Endothelial cell (in vitro differentiated cells): ENCODE measurements at places on chromosomes 4 and X. TPM values are rescaled to one million over a fixed set of nuclear protein-coding genes. Genes with fewer than 3 reads are reported as not detected.
A peak's percentile ranks its signal among the peaks of the same experiment; 100 is the strongest.

DNA sequence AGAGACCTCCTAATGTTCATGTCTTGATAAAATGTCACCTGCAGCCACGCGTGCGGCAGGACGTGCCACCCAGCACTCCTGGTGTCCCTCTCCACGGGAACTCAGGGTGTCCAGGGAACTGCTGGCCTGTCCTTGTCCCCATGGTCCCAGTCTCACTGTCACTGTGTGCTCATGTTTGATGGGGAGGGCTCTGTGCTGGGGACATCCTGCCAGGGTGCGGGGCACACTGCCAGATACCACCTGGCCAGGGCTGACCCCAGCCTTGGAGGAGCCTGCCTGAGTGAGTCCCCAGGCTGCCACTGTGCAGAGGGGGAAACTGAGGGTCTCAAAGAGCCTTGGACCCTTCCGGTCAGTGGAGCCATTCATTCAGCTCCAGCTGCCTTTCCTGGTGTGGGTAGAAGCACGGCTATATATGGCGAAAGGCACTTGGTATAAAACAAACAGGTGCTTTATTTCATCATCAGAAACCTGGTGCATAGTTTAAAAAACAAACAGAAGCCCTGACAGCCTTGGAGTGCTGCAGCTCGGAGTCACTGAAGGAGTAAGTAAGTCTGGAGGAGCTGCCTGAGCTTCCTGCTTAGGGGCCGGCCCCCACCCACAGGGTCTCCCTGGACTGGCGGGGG is 33.0 kb downstream of the NOP14 start:
- no peak for DNase-seq

DNA sequence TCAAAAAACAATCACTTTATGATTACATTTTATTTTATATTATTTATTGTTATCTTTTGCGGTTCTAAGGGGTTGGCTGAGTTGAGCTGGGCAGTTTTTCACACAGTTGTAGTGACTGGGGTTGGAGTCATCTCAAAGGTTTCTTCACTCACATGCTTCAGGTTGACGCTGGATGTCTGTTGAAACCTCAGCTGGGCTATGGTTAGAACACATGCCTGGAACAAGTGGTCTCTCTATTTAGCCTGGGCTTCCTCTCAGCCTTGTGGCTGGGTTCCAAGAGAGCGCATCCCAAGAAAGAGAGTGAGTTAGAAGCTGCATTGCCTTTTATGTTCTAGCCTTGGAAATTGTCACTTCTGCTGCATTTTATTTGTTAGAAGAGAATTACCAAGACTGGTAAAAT is 87.4 kb downstream of the CBLL2 start:
- no peak for DNase-seq

Gene MAGED4B
- 129 TPM for total RNA-seq

GRCh38 chr4:141896687-141897086 is 260.3 kb downstream of the IL15 start:
- no peak for DNase-seq

- no peak for DNase-seq
Measured at GRCh38 chr4:166924424-166924823, 309.9 kb downstream of the SPOCK3 start.

DNA sequence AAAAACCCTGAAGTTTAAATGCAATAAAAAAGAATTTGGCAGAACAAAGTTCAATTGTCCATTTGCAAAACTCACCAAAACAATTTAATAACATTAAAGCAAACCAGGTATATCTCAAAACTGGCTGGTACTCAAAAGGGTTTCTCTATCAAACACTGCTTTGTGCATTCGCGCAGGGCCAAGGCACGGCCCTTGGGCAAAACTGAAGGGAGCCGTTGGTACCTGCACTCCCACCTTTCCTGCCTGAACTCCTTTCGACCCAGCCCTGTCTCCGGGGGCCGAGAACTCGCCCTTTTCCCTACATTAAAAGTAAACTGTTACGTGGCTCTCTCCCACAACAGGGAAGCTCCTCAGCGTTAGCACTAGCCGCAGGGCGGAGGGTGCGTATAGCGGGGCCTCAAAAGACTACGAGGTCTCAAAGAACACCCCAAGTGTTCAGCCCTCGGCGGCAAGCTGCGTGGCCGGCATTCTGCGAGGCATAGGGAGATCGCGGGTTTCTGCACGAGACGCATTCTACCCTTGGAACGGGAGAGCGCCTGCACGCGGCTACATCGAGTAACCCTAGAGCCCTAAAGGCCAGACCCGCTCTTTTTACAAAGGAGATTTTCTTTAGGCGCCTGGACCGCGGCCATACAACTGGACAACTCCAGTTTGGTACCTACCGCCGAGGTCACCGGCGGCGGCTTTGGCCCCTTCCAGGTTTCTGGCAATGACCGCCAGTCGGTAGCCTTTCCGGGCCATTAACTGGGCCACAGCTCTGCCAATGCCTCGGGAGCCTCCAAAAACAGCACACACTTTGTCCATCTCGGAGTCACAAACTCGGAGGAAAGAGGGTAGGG is 550 bp downstream of the CBR4 start:
- peak; percentile 46 for DNase-seq

Gene MAGEA11
- total RNA-seq, result not detected

DNA sequence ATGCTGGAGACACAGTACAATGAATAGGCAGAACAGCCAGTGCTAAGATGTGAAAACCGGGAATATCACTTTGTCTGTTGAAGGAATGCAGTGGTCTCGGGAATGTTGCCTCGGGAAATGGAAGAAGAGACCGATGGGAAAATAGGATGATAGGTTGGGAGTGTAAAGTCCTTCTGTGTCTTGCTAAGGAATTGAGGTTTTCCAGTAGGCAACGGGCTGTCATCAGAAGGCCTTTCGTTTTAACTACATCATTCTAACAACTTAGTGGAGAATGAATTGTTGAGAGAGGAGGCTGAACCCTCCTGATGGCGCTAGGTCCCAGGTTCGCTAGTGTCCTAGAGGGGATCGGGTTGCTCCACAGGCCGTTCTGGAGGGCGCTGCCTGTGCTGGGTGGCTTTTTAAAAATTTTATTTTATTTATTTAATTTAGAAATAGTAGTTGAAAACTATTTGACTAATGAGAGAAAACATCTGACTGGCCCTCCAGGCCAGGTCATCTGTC is 730 bp downstream of the VBP1 start:
- DNase-seq, result no peak

Gene PAGE5
- total RNA-seq, result not detected

Gene CT83
- total RNA-seq, result not detected

GRCh38 chrX:133649651-133650050 is 234.4 kb upstream of the GPC4 start:
- DNase-seq, result no peak

DNA sequence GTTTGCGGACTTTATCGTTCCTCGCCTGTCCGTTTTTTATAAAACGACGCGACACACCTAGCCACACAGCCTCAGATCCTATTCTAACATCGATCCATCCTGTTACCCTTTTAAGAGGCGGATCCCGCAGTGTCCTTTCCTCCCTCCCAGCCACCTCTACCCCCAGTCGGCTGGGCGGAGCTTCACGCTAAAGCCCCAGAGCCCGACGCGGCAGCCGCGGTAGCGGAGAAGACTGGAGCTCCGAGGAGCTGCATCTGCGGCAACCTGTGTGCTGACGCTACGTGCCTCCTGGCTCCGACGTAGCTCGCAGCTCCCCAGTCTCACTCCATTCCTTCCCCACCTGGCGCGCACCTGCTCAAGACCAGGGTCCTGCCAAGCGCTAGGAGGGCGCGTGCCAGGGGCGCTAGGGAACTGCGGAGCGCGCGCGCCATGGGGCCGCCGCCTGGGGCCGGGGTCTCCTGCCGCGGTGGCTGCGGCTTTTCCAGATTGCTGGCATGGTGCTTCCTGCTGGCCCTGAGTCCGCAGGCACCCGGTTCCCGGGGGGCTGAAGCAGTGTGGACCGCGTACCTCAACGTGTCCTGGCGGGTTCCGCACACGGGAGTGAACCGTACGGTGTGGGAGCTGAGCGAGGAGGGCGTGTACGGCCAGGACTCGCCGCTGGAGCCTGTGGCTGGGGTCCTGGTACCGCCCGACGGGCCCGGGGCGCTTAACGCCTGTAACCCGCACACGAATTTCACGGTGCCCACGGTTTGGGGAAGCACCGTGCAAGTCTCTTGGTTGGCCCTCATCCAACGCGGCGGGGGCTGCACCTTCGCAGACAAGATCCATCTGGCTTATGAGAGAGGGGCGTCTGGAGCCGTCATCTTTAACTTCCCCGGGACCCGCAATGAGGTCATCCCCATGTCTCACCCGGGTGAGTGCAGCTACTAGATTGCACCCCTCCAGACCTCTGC is at the start of gene RNF128:
RNF128 (plus strand) TSS at position 217 of the 953 bp plus-strand sequence; CDS start at position 430, 213 bp downstream.
- DNase-seq, result peak; percentile 46

- DNase-seq, result no peak
Measured at GRCh38 chr4:155722816-155723499, 35.9 kb upstream of the GUCY1B1 start.

DNA sequence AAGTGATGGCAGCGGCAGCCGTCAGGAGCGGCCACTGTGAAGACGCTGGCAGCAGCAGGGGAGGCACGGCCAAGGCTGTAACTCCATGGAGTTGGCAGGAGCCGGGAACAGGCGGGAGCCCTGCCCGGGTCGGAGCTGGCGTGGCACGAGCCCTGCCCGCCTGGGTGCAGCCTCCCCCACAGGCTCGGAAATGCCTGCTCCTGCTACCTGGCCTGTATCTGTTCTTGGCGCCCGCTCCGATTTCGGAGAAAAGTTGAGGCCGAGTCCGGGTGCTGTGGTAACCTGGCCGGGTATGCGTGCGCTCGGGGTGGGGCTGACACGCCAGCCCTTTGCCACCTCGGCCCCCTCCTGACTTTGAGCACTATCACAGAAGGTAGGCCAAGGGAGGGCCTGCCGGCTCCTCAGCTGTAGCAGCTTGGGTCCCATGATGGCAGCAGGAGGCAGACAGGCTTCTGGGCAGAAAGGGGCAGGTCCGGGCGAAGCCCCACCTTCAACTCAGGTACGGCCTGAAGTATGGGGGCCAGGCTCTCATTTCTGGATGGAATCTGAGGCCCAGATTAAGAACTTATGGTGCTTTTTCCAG is 51.2 kb upstream of the SHISA3 start:
- no peak for DNase-seq

DNA sequence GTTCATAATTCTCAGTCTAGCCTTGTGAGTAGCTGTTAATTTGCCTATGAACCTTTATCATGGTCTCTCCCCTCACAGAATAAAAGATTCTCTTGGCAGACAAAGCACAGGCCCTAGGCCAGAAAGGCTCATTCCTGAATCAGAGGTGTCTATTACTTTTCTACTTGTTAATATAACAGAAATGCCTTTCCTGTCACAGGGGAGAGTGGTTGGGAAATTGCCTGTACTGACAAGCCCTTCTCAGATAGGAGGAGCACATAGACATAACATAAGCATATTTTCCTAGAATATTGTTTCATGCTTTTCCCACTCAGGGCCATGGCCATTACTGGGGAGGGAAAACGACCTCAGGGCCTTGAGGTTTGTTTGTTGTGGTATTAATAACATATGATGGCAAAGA is 308.3 kb downstream of the BMPR1B start:
- no peak for DNase-seq

Gene NAP1L2
- 11.5 TPM for total RNA-seq

DNA sequence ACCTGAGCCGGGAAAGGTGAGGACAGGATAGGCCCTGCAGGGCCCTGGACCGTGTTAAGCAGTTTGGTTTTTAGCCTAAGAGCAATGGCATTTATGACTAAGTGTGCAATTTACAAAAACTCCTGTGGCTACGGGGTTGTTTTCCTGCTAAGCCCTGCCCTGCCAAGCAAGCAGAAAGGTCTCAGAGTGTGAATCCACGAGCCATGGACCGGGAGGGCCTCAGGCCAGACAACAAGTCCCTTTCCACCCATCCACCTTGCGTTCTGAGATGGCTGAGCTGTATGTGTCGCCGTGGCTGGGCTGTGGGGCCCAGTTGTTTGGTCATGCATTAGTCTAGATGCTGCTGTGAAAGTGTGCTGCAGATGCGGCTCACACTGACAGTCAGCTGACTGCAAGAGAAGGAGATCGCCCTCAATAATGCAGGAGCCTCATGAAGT is 33.9 kb upstream of the AFAP1 start:
- no peak for DNase-seq

Gene KDR
- total RNA-seq, result 924 TPM

Gene TCEAL7
- total RNA-seq, result 23.7 TPM

GRCh38 chr4:43525646-43526045 is 633.1 kb downstream of the GRXCR1 start:
- no peak for DNase-seq

Gene BMX
- total RNA-seq, result 0.74 TPM

- no peak for DNase-seq
Measured at GRCh38 chr4:9745782-9746181, 35.7 kb upstream of the DRD5 start.

DNA sequence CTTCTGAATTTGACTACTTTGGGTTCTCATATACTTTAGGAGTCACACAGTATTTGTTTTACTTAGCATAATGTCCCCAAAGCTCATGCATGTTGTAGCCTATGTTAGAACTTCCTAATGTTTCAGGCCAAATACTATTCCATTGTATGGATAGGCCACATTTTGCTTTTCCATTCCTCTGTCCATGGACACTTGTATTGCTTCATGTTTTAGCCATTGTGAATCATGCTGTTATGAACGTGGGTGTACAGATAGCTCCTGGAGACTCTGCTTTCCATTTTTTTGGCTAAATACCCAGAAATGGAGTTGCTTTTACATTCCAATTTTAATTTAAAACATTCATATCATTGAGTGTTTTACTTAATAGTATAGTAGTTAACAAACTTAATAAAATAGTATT is 54.5 kb downstream of the HTT start:
- DNase-seq, result no peak

Gene SPANXN3
- total RNA-seq, result not detected

DNA sequence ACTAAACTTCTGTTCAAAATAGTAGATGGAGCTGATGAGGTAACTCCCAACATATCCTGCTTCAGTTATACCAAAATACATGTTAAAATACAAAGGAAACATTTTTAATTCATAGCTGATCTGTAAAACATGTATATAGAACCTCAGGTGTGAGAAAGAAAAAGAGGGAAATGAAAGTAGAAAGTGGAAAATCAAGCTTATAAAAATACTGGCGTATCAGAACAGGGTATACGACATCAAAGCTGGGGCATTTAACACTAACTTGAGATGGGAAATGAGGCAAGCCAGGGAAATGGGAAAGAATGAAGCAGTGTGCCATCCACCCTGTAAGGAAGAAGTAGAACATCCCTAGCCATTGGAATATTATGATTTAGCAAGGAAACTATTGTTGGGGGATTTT is 767.5 kb downstream of the DMD start:
- no peak for DNase-seq

Gene SLC2A9
- total RNA-seq, result 0.72 TPM

DNA sequence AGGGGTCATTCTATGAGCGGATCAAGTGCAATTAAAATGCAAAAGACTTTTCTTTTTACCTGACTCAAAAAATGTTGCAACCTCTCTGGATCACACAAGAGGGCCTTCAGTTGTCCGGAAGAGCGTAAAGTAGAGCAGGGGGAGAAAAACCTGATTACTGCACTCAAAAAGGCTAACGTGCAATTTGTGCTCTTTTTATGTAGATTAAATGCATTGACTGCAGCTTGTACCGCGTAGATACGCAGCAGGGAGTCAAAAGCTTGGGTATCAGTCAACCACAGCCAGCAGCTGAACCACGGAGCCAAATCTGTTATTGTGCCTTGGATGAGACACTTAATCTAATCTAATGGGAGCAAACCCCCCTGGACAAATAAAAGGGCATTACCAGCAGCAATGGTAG is 107.3 kb upstream of the RAI2 start:
- no peak for DNase-seq

GRCh38 chr4:95017305-95018064 is 259.7 kb downstream of the BMPR1B start:
- DNase-seq, result no peak
